Gastrocnemius medialis (tissue), 4 donors: ENCODE measurements at places on chromosomes 5 and 9. TPM values are rescaled to one million over a fixed set of nuclear protein-coding genes. Genes with fewer than 3 reads are reported as not detected.

- H3K4me1 ChIP-seq = peaks cover 4% of the 10 kb centered on the region
- DNase-seq = no peak
- H3K4me3 ChIP-seq = no peak overlapping the region
- no peak overlapping the region for H3K27ac ChIP-seq
- no peaks in the 10 kb centered on the region for H3K27me3 ChIP-seq
Observed at GRCh38 chr9:84823421-84824271, 154.1 kb downstream of the NTRK2 start.

DNA sequence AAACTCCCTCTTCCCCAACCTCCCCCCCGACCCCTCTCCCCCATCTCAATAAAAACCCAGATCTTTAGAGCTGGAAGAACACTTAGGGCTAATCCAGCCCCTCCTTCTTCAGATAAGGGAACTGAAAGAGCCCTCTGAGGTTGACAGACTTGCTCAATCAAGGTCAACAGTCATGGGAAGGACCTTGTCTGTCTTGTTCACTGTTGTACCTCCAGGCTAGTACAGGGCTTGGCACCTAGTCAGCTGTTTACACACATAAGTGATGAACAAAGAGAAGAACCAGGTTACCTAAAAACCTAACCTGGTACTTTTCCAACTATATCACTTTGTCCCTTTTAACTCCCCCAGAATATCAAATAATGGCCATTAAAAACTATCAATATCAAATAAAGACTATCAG, 2.4 kb downstream of the TTC39B start:
- H3K4me1 ChIP-seq = peaks cover 11% of the 10 kb centered on the region
- H3K27me3 ChIP-seq = no peaks in the 10 kb centered on the region
- no peak for DNase-seq

EIF4E1B gene
- not detected for total RNA-seq

- H3K27me3 ChIP-seq = no peaks in the 10 kb centered on the region
- peaks cover 4% of the 10 kb centered on the region for H3K4me1 ChIP-seq
- no peak overlapping the region for H3K4me3 ChIP-seq
- H3K36me3 ChIP-seq = peaks cover 97% of the 10 kb centered on the region
- DNase-seq = no peak
Observed at GRCh38 chr5:151793358-151793757, 21.6 kb downstream of the G3BP1 start.

CENPP gene
- 9.9 TPM for total RNA-seq

DNA sequence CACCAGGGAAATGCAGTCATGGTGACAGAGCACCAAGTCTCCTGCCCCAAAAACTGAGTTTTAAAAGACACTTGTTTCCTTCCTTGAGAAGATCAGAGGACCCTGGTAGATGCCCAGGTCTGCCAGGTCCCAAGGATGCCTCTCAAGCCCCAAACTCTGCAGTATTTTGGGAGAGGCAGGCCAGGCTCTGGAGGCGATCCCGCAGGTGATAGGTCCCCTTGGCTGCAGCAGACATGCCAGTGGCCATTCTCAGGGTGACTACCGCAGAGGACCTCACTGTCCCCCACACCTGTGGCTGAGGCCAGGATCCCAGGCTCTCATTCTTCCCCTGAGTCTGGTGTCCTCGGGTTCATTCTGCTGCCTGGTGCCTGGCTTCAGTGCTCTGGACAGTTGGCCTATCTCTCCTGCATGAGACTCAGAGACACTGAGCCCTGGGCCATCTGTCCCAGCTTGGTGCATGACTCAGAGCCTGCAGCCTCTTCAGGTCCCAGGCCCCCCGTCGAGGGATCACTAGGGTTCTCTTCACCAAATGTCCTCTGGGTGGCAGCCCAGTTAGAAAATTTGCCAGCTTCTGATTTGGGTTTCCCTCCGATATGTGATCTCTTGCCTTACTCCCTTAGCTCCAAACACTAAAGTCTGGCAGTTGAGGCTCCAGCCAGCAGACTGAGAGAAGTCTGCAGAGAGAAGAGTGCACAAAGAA, 59.7 kb upstream of the GARNL3 start:
- no peaks in the 10 kb centered on the region for H3K36me3 ChIP-seq
- H3K27ac ChIP-seq = peak overlapping the region; percentile 72
- no peaks in the 10 kb centered on the region for H3K27me3 ChIP-seq
- peaks cover 11% of the 10 kb centered on the region for H3K4me1 ChIP-seq

DNA sequence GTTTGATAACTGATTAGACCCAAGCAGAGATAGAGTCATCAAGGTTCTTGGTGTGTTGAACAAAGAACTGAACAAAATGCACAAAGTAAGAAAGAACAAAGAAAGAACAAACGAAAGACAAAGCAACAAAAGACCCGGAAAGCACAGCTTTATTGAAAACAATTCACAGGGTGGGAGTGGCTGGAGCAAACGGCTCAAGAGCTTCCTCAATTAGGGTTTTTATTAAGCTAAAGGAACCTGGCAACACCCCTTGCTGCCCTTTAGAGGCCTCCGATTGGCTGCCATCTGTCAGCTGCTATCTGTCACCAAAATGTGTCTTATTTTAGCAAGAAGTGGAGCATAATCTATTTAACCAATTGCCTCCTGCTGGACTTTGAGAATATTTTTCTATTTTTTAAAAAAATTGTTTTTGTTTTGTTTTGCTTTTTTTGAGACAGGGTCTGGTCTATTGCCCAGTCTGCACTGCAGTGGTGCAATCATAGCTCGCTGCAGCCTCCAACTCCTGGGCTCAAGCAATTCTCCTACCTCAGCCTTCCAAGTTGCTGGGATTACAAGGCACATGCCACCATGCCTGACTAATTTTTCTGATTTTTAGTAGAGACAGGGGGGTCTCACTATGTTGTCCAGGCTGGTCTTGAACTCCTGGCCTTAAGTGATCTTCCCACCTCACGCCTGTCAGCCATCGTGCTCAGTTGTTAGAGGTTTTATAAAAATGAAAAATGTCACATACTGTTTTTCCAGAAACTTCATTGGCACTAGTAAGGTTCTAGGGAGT, 7.7 kb upstream of the ABO start:
- no peak overlapping the region for H3K4me3 ChIP-seq
- peaks cover 13% of the 10 kb centered on the region for H3K27me3 ChIP-seq
- H3K36me3 ChIP-seq = no peaks in the 10 kb centered on the region
- H3K27ac ChIP-seq = no peak overlapping the region
- no peaks in the 10 kb centered on the region for H3K4me1 ChIP-seq

DNA sequence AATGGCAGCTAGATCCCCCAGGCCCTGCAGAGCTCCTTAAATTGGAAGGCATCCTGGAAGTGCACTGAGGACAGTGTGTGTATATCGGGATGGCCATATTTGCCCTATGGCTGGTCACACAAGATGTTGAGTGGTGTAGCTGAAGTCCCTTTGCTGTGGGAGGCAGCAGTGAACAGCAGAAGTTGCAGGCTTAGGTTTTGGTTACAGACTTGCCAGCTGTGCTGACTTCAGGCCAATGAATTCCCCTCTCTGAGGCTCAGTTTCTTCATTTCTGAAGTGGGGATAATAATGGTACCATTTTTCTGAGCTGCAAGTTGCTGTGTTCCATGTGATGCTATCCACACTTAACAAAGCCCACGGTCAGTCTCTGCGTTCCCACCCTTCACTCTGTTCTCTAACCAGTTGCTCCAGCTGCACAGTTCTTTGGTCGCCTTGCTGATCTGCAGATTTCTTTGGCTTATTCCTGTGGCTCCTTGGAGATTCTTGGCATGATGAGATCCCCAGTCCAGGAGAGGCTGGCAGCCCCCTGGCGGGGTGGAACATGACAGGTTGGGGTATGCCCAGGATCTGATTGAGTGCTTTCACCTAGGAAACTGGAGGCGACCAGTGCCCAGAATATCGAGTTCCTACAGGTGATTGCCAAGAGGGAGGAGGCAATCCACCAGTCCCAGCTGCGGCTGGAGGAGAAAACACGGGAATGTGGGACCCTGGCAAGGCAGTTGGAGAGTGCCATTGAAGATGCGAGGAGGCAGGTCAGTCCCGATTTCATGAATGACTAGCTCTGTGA, 6.5 kb upstream of the GLE1 start:
- H3K27me3 ChIP-seq = no peaks in the 10 kb centered on the region
- H3K27ac ChIP-seq = no peak overlapping the region
- H3K36me3 ChIP-seq = peaks cover 5% of the 10 kb centered on the region
- no peak overlapping the region for H3K4me3 ChIP-seq

KIF20A gene
- total RNA-seq = not detected

ZFAND5 gene
- total RNA-seq = 2,069 TPM

SLC6A7 gene
- not detected for total RNA-seq

GRCh38 chr5:176573564-176574296, 24.6 kb downstream of the CDHR2 start:
- DNase-seq = peak; percentile 43
- H3K36me3 ChIP-seq = no peaks in the 10 kb centered on the region
- no peaks in the 10 kb centered on the region for H3K4me1 ChIP-seq
- H3K27ac ChIP-seq = no peak overlapping the region
- peaks cover 3% of the 10 kb centered on the region for H3K27me3 ChIP-seq

- no peak for DNase-seq
- H3K27me3 ChIP-seq = no peaks in the 10 kb centered on the region
- no peaks in the 10 kb centered on the region for H3K36me3 ChIP-seq
- H3K4me3 ChIP-seq = no peak overlapping the region
Observed at GRCh38 chr5:126970517-126971017, 59.8 kb downstream of the MARCHF3 start.

DNA sequence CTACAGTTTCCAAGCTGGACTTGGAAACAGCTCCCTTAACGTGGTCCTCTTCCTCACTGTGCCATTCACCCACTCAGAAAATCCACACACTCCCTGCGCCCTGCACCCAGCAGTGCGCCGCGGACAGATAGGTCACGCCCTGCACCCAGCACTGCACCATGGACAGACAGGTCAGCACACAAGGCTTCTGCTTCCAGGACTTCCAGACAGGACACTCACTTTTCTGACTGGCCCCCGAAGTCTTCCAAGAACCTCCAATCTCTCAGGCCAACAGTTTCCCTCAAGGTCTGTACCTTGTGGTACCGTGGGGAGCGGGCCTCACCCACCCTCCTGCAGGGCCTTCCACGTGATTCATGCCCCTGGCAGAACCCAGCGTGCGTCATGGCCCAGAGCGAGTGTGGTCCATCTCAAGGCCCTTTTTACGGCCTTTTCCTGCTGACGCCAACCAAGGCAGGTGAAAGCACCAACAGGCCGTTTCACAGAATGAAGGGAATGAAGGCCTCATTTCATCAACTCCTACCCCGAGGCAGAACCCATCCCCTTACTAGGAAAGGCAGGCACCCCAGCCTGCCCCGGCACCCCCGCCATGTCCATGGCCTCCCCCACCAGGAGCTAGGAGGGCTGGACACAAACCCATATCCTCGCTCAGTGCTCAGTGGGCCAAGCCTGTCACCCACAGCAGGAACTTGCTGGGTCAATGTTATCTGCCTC, 17.3 kb downstream of the VAV2 start:
- peaks cover 11% of the 10 kb centered on the region for H3K4me1 ChIP-seq
- H3K27ac ChIP-seq = no peak overlapping the region
- H3K36me3 ChIP-seq = no peaks in the 10 kb centered on the region
- H3K4me3 ChIP-seq = no peak overlapping the region
- no peak for DNase-seq

- no peaks in the 10 kb centered on the region for H3K4me1 ChIP-seq
- no peak overlapping the region for H3K4me3 ChIP-seq
- no peaks in the 10 kb centered on the region for H3K36me3 ChIP-seq
- no peaks in the 10 kb centered on the region for H3K27me3 ChIP-seq
Observed at GRCh38 chr9:18353473-18353872, 120.5 kb upstream of the ADAMTSL1 start.

IFNA2 gene
- total RNA-seq = not detected

DNA sequence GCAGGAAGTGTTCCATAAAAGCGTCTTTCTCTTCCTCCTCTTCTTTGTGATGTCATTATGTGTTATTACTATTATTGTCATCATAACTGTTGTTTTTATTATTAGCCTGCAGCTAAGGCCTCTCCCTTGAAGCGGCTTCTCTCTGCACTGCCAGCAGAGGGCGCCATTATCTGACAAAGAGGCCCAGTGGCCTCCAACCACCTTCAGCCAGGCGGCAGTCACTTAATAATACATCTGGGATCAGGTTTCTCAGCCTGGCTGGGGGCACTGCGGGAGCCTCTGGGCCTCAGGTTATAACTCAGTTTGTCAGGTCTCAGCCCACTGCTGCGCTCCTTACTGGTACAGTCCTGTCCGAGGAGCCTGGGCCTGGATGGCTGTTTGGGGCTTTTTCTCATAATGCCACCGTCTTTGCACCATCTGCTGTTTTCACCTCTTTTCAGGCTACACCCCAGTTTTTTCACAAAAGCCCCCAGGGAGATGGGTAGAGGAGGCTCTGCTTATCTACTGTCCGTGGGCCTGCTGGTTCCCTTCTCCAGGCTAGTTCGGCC, 281.9 kb downstream of the NSG2 start:
- peak; percentile 34 for DNase-seq
- peaks cover 8% of the 10 kb centered on the region for H3K27me3 ChIP-seq
- no peak overlapping the region for H3K4me3 ChIP-seq
- no peaks in the 10 kb centered on the region for H3K36me3 ChIP-seq
- no peak overlapping the region for H3K27ac ChIP-seq
- no peaks in the 10 kb centered on the region for H3K4me1 ChIP-seq

MPDZ gene
- total RNA-seq = 17.9 TPM

DNA sequence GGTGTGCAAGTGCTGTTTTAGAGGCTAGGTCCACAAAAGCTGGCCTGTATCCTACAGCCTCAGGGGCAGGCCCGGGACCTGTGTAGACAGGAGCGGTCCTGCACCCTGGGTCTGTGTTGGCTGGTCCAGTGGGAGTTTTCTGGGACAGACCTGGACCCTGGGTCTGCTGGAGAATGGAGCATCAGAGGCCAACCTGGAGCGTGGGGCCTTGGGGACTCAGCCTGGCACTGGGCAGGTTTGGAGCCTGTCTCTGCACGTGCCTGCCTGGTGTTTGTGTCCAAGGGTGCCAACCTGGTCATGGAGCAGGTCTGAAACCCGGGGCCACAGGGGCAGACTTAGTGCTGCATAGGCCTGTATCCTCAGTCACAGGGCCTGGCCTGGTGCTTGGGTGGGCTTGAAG, 45.8 kb downstream of the SRFBP1 start:
- H3K4me3 ChIP-seq = no peak overlapping the region
- H3K27me3 ChIP-seq = no peaks in the 10 kb centered on the region
- peaks cover 14% of the 10 kb centered on the region for H3K4me1 ChIP-seq
- no peaks in the 10 kb centered on the region for H3K36me3 ChIP-seq
- peak; percentile 9 for DNase-seq

PCDHA9 gene
- total RNA-seq = not detected

DNA sequence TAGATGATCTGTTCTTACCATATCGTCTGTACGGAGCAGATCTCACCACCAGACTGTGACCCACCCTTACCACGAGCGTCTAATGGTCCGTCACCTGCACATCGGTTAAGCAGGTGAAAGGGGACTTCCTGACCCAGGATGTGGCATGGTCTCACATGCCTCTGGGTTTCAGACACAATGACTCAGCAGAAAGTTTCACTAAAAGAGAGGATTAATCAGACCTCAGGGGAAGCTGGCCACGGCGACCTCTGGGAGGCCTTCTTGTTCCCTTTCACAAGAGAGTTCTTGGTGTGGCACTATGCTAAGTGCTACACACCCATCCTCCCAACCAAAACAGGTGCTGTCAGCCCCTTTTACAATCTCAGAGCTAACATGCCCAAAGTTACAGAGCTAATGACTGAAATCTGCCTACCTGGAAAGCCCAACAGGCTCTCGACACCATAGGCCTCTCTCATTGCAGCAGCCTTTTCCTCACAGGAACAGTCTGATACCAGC, 41.6 kb downstream of the ADAMTS12 start:
- H3K27ac ChIP-seq = no peak overlapping the region
- no peaks in the 10 kb centered on the region for H3K4me1 ChIP-seq
- H3K27me3 ChIP-seq = no peaks in the 10 kb centered on the region
